ENCODE measurements at places on chromosomes 4 and X.

DNA sequence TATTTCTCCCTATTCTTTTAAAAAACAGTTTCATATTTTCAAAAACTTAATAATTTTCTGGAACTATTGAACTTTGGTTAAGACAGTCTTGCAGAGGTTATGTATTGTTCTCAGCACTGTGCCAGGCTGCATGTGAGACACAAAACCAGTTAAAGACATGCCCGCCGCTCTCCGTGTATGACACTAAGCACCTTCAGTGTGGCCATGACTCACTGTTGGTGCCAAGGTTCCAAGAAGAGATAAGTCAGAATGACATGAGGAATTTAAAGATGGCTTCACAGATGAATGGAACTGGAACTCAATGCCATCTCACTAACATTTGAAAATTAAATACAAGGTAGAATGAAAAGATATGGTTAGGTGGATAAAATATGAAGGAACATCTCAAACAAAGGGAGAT is 525.5 kb upstream of the ZFP42 start:
- no peak for DNase-seq

DNA sequence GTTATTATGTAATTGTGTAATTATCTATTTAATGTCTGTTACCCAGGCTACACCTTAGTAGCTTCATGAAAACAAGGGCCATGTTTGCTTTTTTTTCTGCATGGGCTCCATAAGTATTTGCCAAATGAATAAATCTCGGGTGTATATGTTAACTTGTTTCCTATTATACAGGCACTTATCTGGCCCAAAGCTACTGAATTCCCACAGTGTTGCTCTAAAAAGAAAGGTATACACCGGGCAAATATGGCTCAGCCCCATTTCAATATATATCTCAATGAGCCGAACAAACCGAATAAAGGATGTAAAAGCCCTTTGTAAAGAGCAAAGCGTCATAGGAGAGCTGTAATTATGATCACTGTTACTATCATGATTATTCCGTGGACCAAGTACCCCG is 767 bp downstream of the PAQR3 start:
- DNase-seq = no peak

- no peak for DNase-seq
Measured at GRCh38 chr4:125705681-125706080, 390.9 kb downstream of the FAT4 start.

- DNase-seq = no peak
Measured at GRCh38 chr4:5465956-5466355, 242.4 kb downstream of the EVC2 start.

Measured in T-helper 9 cell (primary cell).